Left kidney (tissue), 8 donors: ENCODE measurements at places on chromosomes 6 and 20.

GRCh38 chr20:53530440-53530839 lies 63.2 kb downstream of the ZNF217 start:
- DNase-seq = no peak

DNA sequence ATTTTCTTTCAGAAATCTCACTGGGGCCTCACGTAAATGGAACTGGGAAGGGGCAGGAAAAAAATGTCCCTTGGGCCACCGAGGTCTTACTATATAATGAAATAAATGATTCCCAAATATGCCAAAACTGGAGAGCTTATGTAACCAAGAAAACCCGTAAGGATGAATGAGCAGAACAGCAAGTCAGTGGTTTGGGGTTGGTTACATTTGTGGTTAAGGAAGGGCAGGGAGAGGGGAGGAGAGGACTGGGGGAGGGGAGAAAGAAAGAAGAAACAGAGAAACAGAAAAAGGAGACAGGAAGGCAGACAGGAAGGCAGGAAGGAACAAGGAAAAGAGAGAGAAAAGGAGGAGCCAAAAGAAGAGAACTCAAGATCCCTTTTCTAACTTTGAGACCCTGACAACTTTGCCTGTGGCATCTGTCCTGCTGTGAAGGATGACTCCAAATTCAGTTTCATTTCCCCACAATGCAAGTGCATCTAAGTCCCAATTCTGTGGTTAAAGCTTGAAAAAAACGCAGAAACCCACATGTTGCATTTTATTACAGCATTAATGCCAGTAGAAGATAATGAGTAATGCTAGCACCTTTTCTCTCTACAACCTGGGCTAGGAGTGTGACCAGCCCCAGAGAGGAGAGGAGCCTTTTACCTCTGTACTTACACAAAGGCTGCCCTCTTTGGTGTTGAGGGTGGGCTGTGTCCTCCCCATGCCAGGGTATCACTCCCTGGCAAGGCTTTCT lies 10.8 kb upstream of the ARMC2 start:
- no peak for DNase-seq

DNA sequence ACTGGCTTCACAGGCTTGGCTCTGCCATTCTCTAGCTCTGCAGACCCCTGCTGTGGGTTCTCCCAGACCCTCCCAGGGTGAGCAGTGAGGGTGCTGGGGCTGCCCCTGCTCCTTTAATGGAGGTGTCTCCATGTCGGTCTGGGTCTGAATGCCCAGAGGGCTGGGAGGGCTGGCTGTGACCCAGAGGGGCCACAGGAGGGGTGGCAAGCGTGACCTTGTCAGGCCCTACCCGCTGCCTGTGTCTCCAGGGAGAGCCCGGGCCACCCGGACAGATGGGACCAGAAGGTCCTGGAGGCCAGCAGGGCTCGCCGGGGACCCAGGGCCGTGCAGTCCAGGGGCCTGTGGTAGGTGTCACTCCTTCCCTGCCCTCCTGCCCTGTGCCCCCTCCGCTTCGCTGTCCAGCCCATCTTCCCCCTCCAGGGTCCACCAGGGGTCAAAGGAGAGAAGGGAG lies 32.1 kb downstream of the COL20A1 start:
- no peak for DNase-seq

DNA sequence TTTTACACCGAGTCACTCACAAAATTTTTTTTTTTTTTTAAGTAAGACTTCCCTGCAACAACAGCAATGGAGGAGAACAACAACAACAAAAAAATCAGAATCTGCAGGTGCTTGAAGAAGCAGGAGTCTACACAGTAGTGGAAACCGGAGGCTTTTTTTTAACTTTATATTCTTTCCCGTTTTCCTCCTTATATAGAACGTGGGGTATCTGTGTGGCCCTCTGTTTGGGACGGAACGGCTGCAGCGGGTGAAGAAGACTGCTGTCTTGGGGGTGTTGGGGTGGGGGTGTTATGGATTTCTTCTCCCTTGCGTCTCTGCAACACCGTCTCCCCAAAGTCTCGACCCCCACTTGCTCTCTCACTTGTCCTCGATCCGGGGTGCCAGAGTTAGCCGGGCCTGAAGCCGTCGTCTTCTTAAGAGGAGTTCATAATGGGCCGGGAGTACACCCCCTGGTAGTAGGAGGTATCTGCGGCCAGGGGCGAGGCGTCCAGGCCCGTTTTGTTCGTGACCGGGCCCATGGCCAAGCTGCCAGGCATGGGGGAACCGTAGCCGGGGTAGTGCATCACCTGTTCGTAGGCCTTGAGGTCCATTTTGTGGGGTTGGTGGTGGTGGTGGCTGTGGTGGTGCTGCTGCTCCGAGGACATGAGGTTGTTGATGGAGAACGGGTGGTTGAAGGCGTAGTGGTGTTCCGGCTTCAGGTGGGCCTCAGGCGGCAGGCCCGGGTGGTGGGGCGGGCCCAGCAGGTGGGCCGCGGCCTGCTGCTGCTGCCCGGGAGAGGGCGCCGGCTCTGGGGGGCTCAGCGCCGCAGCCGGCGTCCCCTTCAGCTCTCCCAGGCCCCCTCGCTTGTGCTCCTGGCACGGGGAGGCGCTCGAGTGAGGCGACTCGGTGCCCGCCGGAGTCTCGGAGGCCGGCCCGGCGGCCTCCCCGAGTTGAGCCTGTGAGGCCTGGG lies 2.7 kb downstream of the FOXA2 start:
- DNase-seq = no peak

GRCh38 chr6:20542927-20543602 lies 8.8 kb downstream of the CDKAL1 start:
- DNase-seq = no peak

DNA sequence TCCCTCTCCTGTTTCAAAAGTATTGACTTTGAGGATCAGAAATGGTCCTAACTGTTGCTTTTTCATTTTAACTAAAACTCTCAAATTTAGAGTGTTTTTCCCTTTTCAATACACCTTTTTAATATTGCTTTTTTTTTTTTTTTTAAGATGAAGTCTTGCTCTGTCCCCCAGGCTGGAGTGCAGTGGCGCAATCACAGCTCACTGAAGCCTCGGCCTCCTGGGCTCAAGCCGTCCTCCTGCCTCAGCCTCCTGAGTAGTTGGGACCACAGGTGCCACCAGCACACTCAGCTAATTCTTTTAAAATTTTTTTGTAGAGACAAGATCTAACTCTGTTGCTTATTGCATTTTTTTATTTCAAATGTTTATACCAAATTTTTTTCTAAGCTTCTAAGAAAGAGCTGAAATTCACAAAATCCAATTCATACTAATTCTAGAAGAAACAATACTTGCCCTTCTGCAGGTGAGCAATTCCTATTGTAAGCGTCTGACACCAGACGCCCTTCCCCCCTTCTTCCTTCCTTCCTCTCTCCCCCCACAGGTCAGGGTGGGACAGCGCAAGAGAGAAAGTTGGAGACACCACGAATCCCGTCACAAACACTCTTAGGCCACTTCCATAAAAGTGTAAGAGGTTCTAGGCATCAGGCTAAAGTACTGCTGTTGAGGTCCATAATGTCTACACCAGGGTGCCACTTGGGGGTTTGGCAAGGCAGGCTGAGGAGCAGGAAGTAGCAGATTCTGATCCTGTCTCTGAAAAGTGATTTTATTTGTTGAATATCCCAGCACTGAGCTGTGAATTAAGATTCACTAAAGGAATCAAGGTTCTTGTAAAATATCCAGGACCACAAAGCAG lies 12.8 kb downstream of the DLL1 start:
- no peak for DNase-seq

DNA sequence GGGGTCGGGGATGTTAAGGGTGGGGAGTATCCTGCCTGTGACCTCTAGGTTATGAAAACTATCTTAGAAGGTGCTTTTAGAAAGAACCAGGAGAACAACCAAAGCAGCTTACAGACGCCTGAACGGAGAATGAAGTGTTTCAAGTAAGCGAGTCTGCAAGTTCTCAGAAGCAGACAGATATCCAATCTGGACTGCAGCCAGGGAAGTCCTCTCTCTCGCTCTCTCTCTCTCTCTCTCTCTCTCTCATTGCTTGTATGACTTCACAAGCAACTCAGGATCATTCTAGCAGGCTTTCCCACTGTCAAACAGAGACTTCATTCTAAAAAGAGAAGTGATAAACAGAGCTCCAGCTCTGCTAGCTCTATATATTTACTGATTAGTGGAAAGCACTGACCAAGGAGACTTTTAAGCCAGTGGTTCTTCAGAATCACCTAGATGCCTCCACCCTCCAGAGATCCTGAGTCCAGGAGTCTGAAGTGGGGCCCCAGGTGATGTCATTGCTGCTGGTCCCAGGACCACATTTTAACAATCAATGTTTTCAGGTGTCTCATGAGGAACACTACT lies 6.0 kb downstream of the TCF21 start:
- no peak for DNase-seq

GRCh38 chr6:139250296-139251044 lies 41.3 kb downstream of the TXLNB start:
- DNase-seq = no peak

GRCh38 chr20:9441948-9442347 lies 72.4 kb upstream of the LAMP5 start:
- no peak for DNase-seq

GRCh38 chr20:8227293-8227692 lies 95.2 kb downstream of the PLCB1 start:
- DNase-seq = no peak

DNA sequence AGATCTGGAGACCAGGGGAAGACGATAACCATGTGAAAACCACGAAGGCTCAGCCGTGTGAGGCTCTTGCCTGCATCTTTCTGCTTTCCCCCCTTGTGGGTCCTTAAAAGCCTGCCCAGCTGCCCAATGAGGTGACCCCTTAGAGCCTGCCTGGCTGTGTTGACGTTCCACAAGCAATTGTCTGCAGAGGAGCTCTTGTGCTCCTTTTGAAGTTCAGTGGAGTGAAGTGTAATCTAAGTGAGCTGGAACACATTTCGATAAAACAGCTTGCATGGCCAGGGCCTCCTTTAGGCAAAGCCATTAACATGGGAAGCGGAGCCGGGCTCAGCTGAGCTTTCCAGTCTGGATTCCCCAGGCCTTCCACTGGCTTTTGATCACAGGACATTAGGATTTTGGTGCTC lies 27.3 kb upstream of the TCP11 start:
- DNase-seq = peak; percentile 73

- DNase-seq = no peak
Observed at GRCh38 chr6:125201961-125202729, 48.6 kb downstream of the TPD52L1 start.

- DNase-seq = no peak
Observed at GRCh38 chr6:164911873-164912580, 397.4 kb downstream of the C6orf118 start.

GRCh38 chr20:24970030-24970553 lies 21.0 kb downstream of the CST7 start:
- no peak for DNase-seq

- no peak for DNase-seq
Observed at GRCh38 chr6:43834528-43835155, 64.6 kb downstream of the VEGFA start.

GRCh38 chr20:35446356-35447078 lies 8.5 kb upstream of the GDF5 start:
- no peak for DNase-seq

GRCh38 chr20:19758501-19759331 lies 658 bp downstream of the RIN2 start:
- DNase-seq = peak; percentile 72

DNA sequence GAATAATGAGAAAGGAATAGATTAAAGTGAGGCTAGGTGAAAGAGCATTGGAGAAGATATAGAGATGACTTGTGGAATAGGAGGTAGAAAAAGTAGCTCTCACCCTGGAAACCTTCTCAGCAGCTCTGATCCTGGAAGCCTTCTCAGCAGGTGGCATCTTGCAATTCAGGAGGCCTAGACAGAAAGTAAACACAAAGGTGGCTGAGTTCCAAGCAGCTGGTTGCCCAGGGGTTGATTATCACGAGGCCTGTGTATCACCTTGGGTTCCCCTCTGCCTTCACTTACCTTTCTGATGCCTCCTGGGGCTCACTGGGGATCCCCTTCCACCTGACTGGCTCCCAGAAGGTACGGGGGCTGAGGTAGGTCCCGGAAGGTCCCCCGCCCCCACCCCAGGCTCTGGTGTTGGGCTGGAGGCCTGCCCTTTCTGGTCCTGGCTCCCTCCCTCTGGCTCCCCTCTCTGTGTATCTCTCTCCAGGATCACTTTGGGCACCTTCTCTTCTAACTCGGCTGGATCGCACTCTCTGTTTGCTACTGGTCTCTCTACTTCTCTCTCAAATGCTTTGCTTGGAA lies 9.7 kb downstream of the MDC1 start:
- DNase-seq = no peak

GRCh38 chr20:38937978-38938473 lies 11.8 kb downstream of the FAM83D start:
- DNase-seq = no peak

DNA sequence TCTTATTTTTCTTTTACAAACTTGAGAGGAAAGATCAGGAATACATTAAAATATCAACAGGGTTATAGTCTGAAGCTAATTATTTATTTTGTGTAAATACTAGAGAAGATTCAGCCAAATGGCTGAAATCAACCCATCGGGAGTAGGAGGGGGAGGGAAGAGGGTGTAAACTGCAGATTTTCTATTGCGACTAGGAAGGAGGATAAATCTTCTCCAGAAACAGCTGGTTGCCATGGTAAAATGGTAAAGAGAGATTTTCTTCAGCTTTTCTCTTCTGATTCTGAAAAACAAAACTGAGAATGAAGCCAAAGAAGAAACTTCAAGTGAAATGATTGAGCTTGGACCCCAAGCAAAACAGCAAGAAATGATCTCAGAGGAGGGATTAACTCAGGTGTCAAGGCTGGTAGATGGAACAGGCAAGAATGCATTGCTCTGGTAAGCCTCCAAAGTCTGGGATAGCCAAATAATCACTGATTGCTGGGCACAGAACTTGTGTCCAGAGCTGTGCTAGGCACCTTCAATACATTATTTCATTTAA lies 193.5 kb upstream of the SPTLC3 start:
- DNase-seq = peak; percentile 30

GRCh38 chr6:165458134-165458533 lies 148.7 kb upstream of the C6orf118 start:
- no peak for DNase-seq

- DNase-seq = peak; percentile 53
Observed at GRCh38 chr6:6003621-6004366, 2.9 kb downstream of the NRN1 start.

DNA sequence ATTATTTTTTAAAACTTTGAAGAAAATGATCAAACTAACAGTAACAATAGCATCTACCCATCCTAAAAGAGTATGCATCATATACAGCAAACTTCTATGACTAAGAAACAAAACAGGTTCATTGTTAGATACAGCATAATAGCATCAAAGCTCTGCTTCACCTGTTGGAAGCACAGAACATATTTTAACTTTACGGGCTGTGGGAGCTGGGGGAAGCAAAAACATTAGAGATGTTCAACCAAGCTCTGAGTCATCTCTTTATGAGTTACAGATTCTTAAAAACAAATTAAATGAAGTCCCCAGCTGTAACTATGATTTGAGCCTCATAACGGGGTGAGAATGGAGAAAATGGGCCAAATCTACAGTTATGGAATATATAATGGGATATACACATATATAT lies 63.4 kb downstream of the SYNE1 start:
- DNase-seq = no peak

DNA sequence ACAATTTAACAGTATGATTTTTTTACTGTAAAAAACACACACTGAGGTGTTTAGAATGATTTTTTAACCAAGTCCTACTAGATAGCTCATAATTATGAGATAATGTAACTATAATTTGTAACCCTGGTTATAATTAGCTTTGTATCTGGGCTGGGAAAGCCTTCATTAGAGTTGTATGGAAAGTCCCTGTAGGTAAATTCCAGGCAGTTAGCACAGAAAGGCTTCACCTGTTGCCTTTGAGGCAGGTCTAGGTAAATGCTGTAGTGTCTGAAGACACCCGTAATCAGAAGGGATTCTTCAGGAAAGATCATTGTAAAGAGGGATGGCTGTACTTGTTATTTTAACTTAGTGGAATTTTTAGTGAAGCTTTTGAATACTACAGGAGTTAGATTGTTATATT lies 1.9 kb downstream of the TMEM200A start:
- no peak for DNase-seq

GRCh38 chr20:58719971-58720371 lies 27.4 kb downstream of the NPEPL1 start:
- DNase-seq = no peak
